ENCODE measurements at places on chromosomes 6 and 20.

GRCh38 chr6:33116841-33117711 lies 41.3 kb downstream of the HLA-DPB1 start:
- no peak for DNase-seq

DNA sequence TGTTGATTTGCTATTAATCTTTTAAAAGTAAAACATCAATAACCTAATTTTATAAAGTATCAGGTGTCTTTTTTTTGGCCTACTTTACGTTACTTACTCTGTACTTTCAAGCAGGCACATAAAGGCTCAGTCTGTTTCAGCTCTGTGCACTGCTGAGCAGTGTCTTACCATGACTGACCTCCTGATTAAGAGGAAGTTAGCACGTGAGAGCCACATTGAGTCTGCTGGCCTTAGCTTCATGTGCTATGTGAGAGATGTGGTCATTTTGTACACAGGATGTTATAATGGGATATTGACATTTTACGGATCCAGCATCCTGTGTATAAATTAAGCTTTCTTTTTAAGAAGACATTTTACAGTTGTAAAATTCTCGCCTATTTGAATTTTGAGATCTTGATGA lies 31.9 kb downstream of the ARID1B start:
- DNase-seq, result peak; percentile 22

- DNase-seq, result no peak
Observed at GRCh38 chr6:116431964-116432595, 29.1 kb upstream of the CALHM6 start.

DNA sequence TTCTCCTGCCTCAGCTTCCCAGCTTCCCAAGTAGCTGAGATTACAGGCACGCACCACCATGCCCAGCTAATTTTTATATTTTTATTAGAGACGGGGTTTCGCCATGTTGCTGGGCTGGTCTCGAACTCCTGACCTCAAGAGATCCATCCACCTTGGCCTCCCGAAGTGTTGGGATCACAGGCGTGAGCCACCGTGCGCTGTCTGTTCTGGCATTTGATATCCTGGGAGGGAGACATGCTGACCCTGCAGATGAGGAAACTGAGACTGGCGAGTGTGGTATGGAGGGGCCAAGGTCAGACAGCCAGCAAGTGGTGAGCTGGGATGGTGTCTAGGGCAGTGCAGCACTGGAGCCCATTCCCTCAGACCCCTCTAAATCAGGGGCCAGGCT lies 44.6 kb downstream of the SRC start:
- DNase-seq, result no peak

DNA sequence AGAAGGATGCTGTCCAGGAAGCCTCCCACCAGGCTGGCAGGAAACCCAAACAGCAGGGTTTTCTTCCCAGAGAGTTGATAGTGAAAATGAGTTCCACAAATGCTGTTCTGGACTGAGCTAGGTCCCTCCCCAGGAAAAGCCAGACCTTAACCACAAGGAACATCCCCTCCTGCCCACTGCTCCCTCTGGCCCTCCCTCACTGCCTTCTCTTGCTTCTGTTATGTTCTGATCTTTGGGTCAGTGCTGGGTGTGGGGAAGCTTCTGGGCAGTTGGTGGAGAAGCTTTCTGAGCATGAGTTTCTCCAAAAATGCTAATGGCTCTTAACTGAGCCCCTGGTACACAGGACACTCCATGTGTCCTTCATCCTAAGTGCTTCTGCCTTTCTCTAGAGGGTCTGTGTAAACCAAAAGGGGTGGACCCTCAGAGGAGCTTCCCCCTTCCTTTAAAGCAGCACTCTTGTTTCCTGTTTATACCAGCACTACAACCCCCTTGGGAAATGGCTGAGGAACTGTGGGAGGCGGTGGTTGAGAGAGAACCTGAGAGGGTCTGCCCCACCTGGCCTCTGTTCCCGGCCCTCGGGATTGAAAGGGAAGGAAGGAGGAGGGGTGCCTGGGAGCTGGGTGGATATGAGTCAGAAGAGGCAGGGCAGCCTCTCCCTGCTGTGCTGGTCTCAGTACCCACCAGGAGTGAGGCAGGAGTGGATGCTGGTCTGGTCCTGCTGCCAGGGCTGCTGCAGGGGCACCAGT lies 42.0 kb downstream of the CDS2 start:
- DNase-seq, result peak; percentile 27

DNA sequence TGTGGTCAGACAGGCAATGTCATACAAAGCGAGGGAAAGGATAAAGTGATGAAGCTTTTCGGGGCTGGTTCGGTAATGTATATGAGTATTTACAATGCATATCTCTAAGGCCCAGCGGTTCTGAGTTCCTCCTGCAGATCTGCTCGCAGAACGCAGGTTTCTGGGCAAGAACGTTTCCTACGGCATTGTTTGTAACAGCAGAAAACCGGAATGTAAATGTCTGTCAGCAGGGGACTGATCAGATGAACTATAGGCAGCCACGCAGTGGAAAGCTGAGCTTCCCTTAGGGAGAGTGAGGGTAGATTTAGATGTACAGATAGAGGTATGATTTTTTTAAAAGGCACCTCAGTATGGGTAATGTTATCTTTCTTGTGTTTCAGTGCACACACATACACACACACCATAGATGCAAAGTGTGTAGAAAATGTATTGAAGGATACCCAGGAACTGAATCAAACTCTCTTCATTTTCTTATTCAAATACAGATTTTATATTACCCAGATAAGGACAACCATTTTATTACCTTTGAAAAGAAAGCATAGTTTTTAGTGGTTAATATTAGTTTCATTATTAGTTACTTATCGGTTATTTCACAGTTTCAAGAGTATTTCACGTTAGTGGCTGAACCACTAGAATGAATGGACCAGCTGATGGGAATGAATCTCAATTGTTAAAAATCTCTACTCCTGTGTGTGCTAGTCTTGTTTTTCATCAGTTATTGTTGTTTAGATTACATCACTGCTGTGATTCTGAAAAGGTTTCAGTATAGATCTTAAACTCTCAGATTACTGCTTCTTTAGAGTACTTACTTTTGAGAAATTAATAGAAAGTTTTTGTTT lies 56.2 kb downstream of the SNX9 start:
- DNase-seq, result no peak

DNA sequence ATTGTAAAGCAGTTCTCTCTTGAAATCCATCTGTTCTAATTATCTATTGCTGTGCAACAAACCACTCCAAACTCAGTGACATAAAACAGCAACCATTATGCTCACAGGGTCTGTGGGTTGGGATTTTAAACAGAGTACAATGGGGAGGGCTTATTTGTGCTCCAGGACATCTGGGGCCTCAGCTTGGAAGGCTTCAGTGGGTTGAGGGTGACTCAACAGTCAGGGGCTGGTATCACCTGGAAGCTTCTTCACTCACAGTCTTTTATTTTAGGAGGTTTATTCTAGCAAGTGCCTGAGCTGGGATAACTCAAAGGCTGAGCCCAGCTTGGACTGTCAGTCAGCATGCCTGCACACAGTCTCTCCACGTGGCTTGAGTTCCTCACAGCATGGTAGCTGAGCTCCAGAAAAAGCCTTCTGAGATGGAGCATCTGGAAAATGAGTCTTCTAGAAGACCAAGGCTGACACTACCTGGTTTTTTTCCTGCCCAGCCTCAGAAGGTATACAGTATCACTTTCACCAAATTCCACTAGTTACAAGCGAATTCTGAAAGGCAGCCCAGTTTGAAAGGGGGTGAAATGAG lies 234.6 kb upstream of the ID4 start:
- DNase-seq, result no peak

DNA sequence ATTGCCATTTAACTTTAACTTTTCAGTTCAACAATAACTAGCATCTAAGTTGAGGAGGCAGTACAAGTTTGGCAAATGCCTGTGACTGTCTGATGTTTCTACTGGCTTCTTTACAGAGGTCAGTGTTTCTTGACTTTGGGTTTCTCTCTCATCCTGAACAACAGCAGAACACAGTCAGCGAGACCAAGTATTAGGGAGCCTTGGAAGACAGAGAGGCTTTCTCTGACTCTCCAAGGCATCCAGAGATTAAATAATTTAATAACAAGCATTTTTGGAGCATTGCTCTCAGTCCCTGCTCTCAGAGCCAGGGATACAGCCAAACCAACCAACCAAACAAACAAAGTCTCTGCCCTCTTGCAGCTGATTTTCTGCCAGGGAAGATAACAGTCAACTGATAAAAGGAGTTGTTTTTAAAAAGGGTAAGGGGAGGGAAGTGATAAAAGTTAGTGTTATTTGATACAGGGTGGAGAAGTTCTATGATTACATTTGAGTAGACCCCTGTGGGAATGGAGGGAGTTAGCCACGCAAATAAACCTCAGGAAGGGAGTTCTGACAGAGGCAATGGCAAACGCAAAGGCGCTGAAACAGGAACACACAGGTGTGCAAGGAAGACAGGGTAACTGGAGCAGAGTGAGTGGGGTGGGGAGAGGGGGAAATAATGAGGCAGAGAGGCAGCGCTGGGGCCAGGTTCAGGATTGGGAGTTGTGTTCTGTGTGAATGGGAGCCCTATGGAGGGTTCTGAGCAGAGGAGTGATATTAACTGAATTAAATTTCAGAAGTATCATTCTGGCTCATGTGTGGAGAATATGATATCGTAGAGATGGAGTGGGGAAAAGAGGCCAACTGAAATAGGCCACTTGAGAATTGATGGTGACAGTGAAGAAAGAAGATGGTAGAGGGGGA lies 55.2 kb downstream of the SEL1L2 start:
- DNase-seq, result no peak

GRCh38 chr6:135831016-135831415 lies 20.5 kb upstream of the PDE7B start:
- no peak for DNase-seq

- DNase-seq, result no peak
Observed at GRCh38 chr6:43261198-43261597, 17.9 kb downstream of the TTBK1 start.

DNA sequence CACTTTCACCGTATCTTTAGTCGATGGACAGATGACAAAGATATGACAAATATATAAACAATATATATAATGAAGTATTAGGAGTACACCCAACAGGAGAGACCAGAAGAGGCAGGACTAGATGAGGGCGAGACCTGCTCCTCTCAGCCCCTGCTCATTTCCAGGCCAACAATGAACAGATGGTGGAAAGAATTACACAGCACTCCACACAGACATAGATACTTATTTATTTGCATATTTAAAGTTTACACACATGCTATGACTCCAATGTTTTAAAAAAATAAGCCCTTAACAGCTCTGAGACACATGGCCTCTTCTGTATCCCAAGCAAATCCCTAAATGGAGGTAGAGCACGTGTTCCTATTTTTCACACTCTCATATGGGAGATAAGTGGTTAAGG lies 10.4 kb downstream of the FAM210B start:
- DNase-seq, result no peak

DNA sequence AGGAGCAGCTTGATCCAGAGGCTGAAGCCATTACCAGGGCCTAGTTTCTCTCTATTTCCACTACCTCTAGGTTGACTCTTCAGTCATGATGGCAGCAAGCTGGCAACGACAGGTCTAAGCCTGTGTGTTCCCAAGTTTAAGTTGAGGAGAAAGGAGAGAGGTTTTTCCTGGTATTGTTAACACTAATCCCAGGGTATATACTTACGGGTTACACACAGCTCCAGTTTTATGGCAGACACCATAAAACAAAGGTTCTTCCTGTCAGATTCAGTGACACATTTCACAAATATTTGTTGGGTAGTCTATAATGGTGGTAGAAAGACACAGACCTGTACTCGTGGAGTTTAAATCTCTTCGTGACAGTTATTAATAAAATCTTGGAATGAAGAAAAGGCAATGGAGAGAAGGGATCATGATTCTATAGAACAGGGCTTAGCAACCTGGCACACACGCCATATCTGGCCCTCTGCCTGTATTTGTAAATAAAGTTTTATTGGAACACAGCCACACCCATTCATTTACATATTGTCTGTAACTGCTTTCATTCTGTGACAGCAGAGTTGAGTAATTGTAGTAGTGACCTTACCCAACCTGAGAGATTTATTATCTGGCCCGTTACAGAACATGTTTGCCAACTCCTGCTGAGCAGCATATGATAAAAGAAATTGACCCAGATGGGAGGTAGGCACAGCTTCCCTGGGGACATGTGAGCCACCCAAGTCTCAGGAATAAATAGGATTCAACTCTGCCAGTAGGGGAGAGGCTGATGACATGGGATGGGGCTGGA lies 323.3 kb downstream of the CDH4 start:
- DNase-seq, result no peak

- peak; percentile 30 for DNase-seq
Observed at GRCh38 chr6:111228094-111228493, 140.8 kb downstream of the SLC16A10 start.

- no peak for DNase-seq
Observed at GRCh38 chr6:89007209-89008000, 44.0 kb upstream of the RNGTT start.

- no peak for DNase-seq
Observed at GRCh38 chr20:58569241-58570125, 54.3 kb upstream of the APCDD1L start.

DNA sequence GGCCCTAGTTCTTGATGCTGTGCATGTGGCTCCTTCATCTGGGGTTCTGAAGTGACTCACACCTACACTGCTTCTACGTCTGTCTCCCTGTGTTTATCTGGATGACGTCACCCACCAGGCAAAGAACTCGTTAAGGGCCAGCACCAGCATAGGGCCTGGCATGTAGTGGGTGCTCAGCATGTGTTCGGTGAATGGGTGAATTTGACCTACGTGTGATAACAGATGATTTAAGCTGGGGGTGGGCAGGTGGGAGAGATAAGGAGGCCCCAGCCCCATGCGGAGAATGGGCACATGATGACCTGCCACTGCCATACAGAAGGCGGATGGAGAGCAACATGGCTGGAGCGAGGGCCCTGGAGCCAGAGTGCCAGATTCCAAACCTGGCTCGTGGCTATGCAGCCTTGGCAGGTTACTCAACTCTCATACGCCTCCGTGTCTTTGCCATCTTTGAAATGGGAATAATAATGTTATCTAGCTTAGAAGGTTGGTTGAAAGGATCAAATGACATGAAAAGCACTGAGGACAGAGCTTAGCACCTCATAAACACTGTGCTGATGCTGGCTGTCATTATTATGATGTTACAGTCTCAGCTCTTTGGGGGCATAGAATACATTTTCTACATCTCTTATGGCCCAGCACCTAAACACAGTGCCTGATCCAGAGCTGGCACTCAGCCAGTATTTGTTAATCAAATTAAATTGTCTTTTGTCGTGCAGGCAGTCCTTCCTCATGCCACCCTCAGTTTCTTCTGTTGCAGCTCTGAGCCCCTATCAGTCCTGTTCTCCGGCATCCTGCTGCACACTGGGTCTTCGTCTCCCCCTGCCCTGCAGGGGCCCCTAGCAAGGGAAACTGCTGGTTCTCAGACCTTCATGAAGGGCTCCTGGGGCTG lies 39.6 kb downstream of the VEGFA start:
- peak; percentile 57 for DNase-seq

DNA sequence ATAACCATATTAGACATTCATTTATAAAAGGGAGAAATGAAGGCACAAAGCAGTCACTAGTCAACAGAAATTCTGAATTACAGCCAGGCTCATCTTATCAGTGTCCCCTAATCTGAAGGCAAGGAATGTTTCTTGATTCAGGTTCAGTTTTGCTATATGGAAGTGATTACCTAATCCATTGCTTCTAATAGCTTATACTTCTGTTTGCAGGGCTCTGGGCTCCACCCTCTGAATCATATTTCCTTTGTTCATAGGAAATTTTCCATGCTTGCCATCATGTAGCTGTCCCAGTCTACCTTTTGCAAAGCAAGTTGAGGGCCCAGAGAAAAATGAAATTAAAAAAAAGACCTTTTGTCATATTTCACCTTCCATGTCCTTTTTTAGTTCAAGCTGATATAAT lies 96.0 kb downstream of the LCA5 start:
- no peak for DNase-seq

GRCh38 chr6:17473554-17473953 lies 80.2 kb downstream of the CAP2 start:
- DNase-seq, result no peak

GRCh38 chr6:82568290-82568993 lies 204.8 kb downstream of the TPBG start:
- DNase-seq, result no peak

- no peak for DNase-seq
Observed at GRCh38 chr6:79463621-79464050, 73.6 kb downstream of the LCA5 start.
